ENCODE measurements at places on chromosomes 2 and 18. TPM values are rescaled to one million over a fixed set of nuclear protein-coding genes. Genes with fewer than 3 reads are reported as not detected.

- no peak for DNase-seq
These were observed 139.7 kb downstream of the HRH4 start for GRCh38 chr18:24600076-24600654.

DNA sequence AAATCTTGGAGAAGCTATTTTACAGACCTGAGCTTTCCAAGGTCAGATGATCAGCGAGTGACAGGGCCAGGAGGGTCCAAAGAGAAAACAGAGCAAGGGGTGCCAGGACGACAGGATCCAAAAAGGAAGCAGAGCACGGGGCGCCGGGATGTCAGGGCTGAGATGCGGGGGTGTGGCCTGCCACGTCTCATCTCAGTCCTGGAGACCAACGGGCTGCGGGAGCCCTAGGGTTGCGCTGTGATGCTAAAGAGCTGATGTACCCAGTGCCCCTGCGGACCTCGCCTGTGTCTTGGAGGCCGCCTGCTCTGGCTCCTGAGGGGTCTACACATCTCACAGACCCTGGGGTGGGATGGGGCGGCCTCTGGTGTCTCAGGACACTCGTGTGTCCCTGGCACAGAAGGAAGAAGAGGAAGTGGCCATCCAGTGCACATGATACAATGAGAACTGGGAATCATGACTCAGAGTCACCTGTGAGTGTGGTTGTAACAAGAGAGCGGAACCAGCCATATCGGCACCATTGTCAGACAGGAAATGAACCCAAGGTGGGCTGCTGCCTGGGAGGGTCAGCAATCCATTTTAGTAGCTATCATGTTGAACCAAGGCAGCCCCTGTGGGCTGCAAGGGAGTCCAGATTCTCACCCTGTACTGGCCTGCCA is 97.8 kb downstream of the MYT1L start:
- DNase-seq, result no peak

Gene ERICH2
- total RNA-seq, result not detected

DNA sequence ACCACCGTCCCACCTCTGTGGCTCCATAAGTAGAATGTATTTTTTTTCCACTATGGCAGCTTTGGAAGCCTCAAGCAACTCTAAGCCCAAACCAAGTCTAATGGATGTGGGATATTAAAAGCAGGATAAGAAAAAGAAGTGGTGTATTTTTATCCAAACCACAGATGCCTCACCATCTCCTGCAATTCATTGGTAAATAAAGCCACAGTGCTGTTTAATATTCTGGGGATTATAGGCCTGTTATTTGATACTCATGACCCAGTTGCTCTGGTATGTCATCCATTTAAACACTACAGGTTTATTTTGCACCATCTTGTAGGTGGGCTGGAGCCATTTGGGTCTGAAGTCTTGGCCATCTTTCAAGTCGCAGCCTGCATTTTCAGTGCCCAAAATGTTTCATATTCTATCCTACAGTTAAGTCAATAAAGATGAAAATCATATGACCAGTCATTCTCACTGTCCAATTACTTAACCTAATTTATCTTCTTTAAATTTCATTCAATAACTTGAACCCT is 279.5 kb upstream of the EPHA4 start:
- no peak for DNase-seq

Gene GALNT13
- not detected for total RNA-seq

DNA sequence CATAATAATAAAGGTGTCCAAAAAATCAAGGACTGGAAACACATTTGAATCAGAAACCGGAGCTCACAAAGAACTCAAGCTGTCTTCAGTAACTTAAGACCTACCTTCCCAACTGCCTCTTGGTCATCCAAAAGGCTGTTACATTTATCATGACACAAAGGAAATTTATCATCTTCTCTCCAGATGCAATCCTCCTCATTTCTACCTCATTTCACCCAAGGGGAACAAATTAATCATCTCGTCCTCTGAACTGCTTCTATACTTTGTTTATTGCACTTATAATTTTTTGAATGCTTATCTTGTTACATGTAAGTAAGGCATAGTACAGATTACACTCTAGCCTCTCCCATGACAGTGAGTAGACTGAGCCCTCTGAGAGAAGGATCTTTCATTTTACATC is 105.1 kb upstream of the RGPD4 start:
- no peak for DNase-seq

DNA sequence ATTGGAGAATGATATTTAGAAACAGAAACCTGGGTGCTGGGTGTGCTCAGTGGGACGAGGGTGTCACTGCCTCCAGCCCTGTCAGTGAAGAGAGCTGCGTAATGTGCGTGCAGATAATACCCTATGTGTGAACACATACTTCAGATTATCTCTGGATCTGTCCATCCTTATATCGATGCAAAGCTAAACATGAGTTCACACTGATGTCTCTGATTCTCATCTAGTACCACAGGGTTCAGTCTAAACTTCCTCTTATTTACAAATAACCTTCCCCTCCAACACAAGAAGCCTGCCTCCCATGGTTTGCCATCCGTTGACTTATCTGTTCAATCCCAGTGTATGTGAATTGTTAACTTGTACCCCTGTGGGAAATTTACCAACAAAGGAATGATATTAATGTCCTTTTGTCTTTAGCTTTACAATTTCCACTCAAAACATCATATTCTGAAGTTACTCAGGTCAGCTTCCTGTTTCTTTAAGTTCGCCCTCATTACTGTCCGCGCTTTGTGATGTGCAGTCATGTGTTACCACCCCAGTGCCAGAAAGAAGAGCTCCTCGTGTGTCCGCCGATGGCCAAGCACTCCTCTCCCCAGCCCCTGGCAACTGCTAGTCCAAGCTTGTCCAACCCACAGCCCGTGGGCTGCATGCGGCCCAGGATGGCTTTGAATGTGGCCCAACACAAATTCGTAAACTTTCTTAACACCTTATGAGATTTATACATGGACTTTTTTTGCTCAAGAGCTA is 108.2 kb downstream of the RTP5 start:
- DNase-seq, result no peak

GRCh38 chr18:32930695-32931301 is 158.0 kb upstream of the KLHL14 start:
- DNase-seq, result no peak

- no peak for DNase-seq
These were observed 80.5 kb downstream of the NFATC1 start for GRCh38 chr18:79476031-79476917.

Gene SNORC
- total RNA-seq, result 1.0 TPM

DNA sequence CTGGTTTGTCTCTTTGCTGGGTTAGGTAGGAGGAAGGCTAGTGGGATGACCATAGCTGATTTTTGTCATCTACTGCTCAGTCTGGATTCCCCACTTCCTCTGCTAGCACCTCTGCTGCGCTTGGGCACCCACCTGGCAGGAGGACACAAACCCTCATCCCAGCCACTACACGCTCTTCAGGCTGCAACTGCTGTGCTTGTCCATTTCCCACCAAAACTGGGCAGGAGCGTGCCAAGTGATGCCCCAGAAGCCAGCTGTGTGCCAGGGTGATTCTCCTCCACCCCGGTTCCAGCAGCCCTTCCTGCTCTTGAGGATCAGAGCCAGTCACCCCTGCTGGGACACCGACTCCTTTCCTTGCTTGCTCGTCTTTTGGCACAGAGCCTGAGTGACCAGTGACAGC is 15.7 kb upstream of the PER2 start:
- DNase-seq, result no peak

GRCh38 chr18:31376477-31376876 is at the start of gene DSG4:
Gene DSG4, plus strand, starts transcription at chr18:31376777. Its CDS starts 135 bp downstream, at chr18:31376912.
- no peak for DNase-seq

Gene FBXO41
- 11.5 TPM for total RNA-seq

- DNase-seq, result no peak
These were observed 132.6 kb downstream of the MAP4K4 start for GRCh38 chr2:101830146-101830545.

Gene TGFA
- 5.0 TPM for total RNA-seq

DNA sequence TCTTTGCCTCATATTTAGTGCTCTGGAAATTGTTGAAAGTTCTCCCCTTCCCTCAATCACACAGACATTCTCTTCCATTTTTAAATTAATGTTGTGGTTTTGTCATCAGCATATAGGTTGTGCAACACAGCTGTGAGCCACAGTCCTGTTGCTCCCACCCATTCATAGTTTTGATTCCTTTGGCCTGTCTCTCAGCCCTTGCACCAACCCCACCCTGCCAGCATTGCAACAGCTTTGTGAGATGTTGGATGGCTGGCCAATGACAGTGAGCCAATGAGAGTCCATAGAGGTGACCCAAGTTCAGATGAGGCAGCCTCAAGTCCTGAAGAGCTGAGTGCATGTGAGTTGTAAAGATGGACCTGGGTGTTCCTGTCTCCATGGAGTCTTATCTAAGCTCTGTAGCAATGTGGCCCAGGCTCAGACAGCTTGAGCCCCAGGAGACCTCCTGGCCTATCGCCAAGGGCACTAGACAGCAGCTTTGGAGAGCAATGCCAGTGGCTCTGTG is 775.5 kb downstream of the RNF144A start:
- DNase-seq, result no peak

- DNase-seq, result no peak
These were observed 879.8 kb downstream of the SOCS6 start for GRCh38 chr18:71168557-71169145.

DNA sequence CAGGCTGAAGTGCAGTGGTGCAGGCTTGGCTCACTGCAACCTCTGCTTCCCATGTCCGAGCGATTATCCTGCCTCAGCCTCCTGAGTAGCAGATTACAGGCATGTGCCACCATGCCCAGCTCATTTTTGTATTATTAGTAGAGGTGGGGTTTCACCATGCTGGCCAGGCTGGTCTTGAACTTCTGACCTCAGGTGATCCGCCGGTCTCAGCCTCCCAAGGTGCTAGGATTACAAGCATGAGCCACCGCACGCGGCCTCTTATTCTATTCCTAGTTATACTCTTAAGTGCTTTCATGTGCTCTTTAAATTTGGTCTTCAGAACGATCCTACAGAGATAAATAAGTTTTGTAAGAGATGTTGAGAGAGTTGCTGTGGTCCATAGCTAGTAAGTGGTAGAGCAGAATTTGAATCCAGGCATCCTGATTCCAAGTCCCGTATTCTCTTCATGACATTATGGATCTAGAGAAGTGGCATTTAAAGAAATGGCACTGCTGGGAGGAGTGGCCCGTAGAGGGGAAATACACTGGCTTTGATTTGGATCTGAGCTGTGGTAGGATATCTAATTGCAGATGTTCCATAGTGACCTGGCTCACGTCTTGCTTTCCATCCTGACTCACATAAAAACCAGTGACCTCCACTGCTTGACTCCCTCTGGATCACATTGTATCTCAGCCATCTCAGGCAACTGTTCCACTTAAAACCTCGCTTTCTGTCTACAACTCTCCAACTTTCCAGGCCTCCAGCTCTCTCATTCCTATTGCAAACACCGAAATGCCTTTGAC is 22.8 kb upstream of the ME2 start:
- no peak for DNase-seq

GRCh38 chr2:99404039-99404796 is 67.0 kb downstream of the EIF5B start:
- DNase-seq, result no peak

Gene CCDC195
- total RNA-seq, result not detected

DNA sequence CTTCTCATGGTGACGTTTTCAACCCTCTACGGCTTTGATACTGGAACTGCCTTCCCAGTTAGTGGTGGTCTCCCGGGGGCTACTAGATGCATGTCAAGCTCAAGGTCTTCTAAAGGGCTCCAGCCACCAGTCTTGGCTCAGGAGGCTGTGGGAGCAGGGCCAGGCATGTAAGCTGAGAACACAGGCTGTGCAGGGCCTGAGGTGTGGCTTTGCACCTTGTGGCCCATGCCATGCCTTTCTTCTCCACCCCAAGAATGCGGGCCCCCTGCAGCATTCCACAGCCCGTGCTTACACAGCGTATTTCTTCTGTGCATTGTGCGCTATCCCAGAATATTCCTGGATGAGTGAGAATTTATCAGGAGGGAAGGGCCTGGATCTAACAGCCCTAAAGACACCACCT is 144.9 kb downstream of the SEPTIN10 start:
- DNase-seq, result no peak

Gene AAK1
- total RNA-seq, result 204 TPM

Gene DAPL1
- not detected for total RNA-seq

DNA sequence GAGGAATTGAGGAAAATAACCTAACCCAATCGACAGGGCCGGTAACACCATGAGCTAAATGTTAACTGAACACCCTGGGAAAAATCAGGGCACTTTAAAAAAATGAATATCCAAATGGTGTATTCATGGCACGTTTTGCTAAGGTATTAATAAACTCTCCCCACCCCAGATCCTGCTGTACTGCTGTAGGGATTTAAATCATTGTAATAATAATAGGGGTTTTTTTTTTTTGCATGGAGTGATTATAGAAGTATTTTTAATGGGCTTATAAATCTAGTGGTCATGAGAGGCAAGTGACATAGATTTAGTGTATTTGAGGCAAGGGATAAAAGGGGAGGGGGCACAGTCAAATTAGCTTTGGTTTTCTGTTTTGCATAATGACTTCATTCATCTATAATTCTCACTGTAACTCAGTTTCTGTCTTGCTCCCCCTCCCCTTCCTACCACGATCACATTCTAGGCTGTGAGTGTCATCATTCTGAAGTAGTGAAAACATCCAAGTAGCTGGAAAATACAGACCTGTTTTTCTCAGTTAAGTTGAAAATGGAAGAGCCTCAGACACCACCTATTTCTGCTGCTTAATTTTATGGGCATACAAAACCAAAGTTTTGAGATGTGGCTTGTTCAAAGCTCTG is 18.2 kb upstream of the MGAT5 start:
- no peak for DNase-seq

GRCh38 chr2:42331569-42332284 is 29.3 kb downstream of the COX7A2L start:
- DNase-seq, result no peak

DNA sequence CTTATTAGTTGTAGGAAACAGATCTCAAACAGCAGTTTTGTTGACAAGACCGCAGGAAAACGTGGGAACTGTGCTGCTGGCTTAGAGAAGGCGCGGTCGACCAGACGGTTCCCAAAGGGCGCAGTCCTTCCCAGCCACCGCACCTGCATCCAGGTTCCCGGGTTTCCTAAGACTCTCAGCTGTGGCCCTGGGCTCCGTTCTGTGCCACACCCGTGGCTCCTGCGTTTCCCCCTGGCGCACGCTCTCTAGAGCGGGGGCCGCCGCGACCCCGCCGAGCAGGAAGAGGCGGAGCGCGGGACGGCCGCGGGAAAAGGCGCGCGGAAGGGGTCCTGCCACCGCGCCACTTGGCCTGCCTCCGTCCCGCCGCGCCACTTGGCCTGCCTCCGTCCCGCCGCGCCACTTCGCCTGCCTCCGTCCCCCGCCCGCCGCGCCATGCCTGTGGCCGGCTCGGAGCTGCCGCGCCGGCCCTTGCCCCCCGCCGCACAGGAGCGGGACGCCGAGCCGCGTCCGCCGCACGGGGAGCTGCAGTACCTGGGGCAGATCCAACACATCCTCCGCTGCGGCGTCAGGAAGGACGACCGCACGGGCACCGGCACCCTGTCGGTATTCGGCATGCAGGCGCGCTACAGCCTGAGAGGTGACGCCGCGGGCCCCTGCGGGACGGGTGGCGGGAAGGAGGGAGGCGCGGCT is at the start of gene TYMS:
Gene TYMS, plus strand, starts transcription at position 343 of the 690 bp plus-strand sequence. Its CDS starts 90 bp downstream, at position 433.
- peak; percentile 53 for DNase-seq

Gene AGXT
- total RNA-seq, result not detected
